T-cell (primary cell): ENCODE measurements at places on chromosomes 4 and X. TPM values are rescaled to one million over a fixed set of nuclear protein-coding genes. Genes with fewer than 3 reads are reported as not detected.

The ZFP42 gene
- not detected for total RNA-seq

The TLL1 gene
- not detected for total RNA-seq

The PNMA3 gene
- total RNA-seq, result 9.9 TPM

The PPP1R2C gene
- total RNA-seq, result not detected

DNA sequence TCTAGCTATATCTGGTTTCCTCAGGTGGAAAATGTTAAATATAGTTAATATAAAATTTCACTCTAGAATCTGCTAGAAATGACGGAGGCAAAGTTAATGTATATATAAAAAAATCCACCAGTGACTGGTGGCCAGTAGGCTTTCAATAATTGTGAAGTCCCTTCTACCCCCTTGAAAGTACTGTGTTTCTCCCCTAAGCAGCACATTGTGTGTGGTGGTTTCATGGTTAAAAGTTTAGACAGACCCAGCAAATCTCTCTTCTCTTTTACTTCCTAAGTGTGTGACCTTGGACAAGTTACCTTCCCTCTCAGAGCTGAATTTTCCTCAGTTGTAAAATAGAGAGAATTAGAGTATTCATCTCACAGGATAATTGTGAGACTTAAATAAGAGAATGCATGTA is 600 bp upstream of the HEPH start:
- no peak overlapping the region for H3K27ac ChIP-seq
- no peaks in the 10 kb centered on the region for H3K36me3 ChIP-seq
- DNase-seq, result no peak

The IL3RA gene
- total RNA-seq, result 0.36 TPM

DNA sequence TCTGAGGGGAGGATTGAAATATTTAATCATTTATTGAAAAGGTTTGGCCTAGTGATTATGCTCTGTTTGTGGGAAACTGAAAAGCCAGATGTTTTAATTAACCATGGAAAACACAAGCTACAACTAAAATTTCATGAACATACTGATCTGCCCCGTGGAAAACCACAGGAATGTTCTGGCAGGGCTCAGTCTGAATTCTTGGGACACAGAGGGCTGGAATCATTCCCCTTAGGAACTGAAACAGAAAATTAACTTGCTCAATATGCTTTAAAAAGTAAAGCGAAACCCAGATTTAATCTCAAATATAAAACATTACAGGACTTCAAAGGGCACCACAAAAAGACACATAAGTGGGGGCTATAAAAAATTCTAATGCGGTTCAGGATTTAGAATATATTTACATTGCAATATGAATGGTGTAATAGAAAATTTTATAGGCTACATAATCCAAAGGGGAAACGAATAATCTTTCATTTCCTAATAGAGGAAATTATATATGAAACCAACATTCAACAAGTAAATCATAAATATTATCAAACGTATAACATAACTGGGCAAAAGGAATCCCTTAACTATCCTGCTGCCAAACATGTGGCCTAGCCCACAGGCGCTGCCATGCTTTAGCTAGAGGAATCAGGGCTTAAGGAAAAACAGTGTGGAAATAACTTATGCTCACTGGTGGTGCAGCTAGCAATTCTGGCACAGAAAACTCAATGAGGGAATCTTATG is 70.9 kb downstream of the APBB2 start:
- H3K4me3 ChIP-seq, result no peak overlapping the region
- no peak overlapping the region for H3K27ac ChIP-seq

DNA sequence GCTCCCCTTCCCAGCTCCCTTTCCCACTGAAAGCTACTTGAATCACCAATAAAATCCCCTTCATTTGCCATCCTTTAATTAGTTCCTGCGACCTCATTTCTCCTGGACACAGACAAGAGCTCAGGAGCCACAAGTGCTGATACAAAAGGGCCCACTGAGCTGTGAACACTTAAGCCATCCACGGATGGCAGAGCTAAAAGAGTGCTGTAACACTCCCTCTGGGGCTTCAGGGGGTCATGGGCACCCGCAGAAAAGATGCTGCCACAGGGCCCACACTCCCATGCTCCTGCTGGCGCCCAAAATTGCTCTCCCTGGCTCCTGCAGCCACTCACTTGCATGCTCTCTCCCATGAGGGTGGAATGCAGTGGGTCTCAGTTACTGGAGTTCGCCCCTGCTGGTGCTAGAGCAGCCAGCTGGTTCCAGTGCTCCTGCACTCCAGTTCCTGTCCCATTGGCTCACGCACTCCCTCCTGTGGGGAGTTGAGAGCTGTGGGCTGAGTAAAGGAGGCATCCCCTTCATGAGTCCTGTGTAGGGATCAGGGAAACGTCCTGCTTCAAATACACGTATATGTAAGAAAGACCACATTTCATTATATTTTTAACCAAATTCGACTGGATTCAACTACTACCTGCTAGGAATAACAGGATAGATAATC is 1291.0 kb downstream of the ARAP2 start:
- no peak overlapping the region for H3K4me3 ChIP-seq
- no peak for DNase-seq
- no peaks in the 10 kb centered on the region for H3K36me3 ChIP-seq
- no peaks in the 10 kb centered on the region for H3K27me3 ChIP-seq
- no peak overlapping the region for H3K27ac ChIP-seq

GRCh38 chr4:177879851-177880250 is 437.6 kb upstream of the AGA start:
- no peaks in the 10 kb centered on the region for H3K4me1 ChIP-seq
- H3K27ac ChIP-seq, result no peak overlapping the region
- no peak overlapping the region for H3K4me3 ChIP-seq
- H3K27me3 ChIP-seq, result no peaks in the 10 kb centered on the region
- H3K36me3 ChIP-seq, result no peaks in the 10 kb centered on the region

DNA sequence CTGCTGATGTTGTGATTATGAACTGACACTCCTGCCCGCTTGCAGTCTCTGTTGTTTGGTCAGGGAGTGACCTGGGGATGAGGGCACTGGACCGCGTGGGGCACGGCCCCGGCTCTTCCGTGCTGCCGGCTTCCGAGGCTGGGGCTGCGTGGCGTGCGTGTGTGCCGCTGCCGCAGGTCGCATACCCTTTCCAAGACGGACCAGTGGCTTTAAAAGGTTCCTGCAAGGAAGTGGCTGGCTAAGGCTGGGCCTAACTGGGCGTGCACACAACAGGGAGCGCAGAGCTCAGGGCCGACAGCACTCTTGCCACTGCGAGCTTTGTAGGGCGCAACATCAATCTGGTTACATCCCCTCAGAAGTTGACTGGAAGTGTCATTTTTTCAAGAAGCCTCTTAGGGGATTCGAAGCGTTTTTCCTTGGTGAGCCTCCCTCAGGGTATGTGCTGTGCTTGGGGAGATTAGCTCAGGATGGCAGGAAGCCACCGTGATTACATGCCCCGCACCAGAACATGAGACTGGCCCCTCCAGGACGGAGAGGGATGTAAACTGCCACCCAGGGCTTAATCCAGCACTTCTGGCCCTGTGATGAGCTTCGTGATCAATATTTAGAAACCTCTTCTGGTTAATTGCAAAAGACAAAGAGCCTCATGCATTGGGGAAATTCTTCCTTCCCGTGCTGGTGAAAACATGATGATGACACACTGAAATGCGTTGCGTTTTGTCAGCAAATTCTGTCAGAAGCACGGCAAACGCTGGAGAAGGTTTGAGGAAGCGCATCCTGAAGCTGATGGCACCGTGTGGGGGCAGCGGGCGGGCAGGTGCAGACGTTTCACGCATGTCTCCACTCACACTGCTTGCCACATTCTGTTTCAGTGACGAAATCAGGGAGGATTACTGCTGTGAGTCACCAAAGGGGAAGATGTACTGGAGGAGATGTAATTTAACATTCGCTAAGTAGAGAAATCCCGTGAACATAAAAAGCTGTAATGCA is 11.1 kb downstream of the MAEA start:
- no peak overlapping the region for H3K27ac ChIP-seq
- DNase-seq, result no peak
- no peak overlapping the region for H3K4me3 ChIP-seq
- peaks cover 52% of the 10 kb centered on the region for H3K36me3 ChIP-seq
- H3K4me1 ChIP-seq, result no peaks in the 10 kb centered on the region

DNA sequence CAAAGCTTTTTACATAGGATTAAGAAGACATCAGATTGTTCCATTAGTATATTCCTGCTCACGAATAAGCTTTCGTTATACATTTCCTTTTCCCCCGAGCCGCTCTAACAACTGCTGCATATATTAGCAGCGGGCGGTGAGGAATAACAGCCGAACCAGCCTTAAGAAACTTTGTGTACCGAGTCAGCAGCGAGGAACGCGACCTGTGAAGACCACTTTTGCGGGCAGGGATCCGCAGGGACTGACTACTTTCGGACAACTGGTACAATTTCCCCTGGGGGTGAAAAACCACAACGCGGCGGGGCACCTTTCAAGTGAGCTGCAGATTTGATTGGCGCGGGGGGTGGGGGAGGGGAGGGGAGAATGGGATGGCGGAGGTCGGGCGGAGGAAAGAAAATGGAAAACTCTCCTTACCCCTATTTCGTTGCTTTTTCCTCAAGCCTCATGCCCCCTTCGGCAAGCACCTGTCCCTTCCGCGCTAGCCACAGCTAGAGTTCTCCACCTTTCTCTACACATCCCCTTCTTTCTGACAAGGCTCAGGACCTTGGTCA is 5.9 kb upstream of the PITX2 start:
- H3K4me1 ChIP-seq, result peaks cover 16% of the 10 kb centered on the region
- no peaks in the 10 kb centered on the region for H3K36me3 ChIP-seq
- H3K27ac ChIP-seq, result no peak overlapping the region
- DNase-seq, result no peak

The CXCL11 gene
- not detected for total RNA-seq

DNA sequence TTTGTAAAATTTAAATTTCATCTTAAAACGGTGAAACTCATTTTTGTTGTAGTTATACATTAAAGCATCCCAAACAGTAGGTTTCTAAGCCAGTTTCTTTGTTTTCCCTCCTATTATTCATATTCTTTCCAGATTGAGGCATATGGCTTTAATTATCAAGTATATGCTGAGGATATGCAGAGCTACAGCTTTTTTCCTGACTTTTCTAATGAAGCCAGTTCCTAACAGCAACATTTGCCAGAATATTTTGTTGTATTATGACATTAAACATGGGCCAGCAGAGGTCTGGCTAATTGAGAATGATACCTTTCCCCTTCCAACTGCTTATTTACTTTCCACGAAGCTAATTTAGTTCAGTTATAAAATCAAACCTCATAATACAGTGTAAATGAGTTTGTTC is 75.3 kb downstream of the SLIT2 start:
- no peaks in the 10 kb centered on the region for H3K36me3 ChIP-seq
- H3K27ac ChIP-seq, result no peak overlapping the region
- H3K27me3 ChIP-seq, result no peaks in the 10 kb centered on the region
- no peak for DNase-seq

DNA sequence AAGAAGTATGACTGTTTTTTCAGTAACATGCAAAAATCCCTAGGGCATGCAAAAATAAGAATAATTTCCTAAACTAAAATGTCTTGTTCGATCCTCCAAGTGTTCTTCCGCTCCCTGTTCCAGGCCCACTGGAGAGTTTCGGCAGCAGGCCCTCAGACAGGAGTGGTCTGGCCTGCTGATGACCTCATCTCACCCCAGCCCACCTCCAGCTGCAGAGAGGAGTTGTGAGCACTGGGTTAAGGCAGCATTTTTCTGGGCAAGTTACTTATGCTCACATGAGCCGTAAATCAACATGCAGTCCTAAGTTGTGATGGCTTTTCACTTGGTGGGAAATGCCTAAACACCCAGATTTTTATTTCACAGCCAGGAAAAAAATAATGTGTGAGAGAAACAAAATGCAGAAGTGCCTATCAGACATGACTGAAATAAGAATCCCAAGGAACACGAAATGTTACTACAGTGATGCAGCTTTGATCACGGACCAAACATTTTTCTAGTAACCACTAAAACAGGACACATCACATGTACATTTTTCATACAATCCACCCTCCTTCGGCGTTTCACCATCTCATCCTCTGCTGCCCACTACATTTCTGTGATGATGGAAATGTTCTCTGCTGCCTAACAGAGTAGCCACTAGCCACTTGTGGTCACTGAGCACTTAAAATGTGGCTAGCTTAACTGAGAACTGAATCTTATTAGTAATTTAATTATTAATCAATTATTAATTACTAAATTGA is 153.3 kb upstream of the TBL1X start:
- no peaks in the 10 kb centered on the region for H3K27me3 ChIP-seq
- H3K36me3 ChIP-seq, result no peaks in the 10 kb centered on the region
- no peak overlapping the region for H3K4me3 ChIP-seq
- peaks cover 9% of the 10 kb centered on the region for H3K4me1 ChIP-seq

The FAM9C gene
- total RNA-seq, result not detected

DNA sequence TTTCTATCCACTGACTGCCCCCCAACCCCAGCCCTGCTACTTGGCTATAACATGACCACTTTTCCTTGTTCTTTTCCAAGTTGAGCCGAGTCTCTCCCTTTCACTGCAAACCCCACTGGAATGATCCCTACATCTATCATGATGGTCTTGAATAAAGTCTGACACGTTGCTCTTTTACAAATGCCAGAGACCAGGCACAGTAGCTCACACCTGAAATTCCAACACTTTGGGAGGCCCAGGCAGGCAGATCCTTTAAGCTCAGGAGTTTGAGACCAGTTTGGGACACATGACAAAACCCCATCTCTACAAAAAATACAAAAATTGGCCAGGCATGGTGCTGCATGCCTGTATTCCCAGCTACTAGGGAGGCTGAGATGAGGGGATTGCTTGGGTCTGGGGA is 100.9 kb downstream of the WDFY3 start:
- no peak for DNase-seq
- H3K27me3 ChIP-seq, result no peaks in the 10 kb centered on the region
- no peak overlapping the region for H3K4me3 ChIP-seq
- H3K4me1 ChIP-seq, result no peaks in the 10 kb centered on the region
- H3K36me3 ChIP-seq, result no peaks in the 10 kb centered on the region

GRCh38 chr4:145936997-145937901 is 1.4 kb downstream of the ZNF827 start:
- H3K4me3 ChIP-seq, result peak overlapping the region; percentile 85
- H3K4me1 ChIP-seq, result peaks cover 12% of the 10 kb centered on the region
- peak overlapping the region; percentile 63 for H3K27ac ChIP-seq
- H3K36me3 ChIP-seq, result no peaks in the 10 kb centered on the region

DNA sequence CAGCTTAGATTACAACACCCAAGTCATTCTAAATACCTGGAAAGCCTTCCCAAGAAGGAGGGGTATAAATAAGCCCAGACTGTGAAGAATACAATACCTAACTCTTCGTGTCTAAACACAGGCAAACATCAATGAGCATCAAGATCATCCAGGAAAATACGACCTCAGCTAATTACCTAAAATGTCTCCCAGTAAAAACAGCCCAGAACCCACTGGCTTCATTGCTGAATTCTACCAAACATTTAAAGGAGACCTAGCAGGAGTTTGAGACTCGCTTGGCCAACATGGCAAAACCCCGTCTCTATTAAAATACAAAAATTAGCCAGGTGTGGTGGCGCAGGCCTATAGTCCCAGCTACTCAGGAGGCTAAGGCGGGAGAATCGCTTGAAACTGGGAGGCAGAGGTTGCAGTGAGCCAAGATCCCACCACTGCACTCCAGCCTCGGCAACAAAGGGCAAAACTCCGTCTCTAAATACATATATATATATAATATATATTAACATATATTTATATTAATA is 19.1 kb upstream of the HSFX4 start:
- no peaks in the 10 kb centered on the region for H3K4me1 ChIP-seq
- no peak overlapping the region for H3K4me3 ChIP-seq
- no peaks in the 10 kb centered on the region for H3K27me3 ChIP-seq
- no peak for DNase-seq

The TNIP3 gene
- 1.2 TPM for total RNA-seq
